WERI-Rb-1 (cell line): ENCODE measurements at places on chromosomes 6 and 20.
A peak's percentile ranks its signal among the peaks of the same experiment; 100 is the strongest.

GRCh38 chr20:62010551-62011402, 54.9 kb downstream of the TAF4 start:
- DNase-seq, result peak; percentile 54

DNA sequence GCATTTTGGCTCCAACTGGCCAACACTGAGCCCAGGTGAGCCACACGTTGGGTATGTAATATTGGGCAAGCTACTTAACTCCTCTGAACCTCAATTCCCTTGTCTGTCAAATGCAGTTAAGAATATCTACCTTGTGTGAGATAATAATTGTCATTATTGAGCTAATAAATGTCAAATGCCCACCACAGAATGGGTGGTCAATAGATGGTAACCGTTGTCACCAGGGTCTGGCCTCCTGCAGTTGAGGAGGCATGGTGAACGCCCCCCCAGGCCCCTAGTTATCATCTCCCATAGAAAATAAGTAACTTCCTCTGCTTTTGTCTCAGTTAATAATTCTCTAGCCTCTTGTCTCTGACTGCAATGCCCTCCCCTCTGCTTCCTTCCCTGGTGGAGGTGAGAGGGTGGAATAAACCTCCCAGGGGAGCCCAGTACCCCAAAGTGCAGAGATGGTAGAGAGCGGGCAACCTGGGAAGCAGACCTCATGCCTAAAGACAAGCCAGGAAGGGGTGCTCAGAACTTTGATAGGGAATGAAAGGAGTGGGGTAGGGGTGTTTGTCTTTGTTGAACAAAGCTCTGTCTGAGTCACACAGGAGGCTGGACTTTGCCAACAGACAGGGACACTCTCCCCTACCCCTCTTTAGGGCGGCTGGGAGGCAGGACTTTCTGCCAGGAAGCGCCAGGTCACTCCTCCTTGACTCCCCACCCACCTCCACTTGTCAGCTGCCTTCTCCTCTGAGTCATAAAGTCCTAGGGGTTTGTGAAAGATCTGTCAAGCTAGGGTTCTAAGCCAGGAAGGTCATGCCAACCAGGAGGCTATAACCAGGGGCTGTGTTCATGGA, 1.3 kb upstream of the UNC5CL start:
- no peak for DNase-seq

DNA sequence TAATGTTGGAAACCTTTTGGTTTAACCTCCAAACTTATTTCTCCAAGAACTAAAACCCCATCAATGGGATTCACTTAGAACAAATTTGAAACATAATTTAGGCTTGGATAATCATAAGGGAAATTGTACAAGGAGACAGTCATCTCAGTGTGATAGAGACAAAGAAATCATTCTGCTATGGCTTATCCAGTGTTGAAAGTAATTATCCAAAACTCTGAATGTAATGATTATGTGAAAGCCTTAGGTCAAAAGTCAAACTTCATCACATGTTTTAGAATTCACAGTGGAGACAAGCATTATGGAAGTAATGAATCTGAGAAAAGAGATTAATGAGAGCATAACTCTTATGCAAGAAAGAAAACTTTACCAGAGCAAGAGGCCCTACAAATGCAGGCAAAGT, 20.0 kb downstream of the MC3R start:
- no peak for DNase-seq

- no peak for DNase-seq
These were observed 225.9 kb downstream of the PTPRT start for GRCh38 chr20:42963796-42964195.

- DNase-seq, result no peak
These were observed 309.2 kb upstream of the MAP3K7 start for GRCh38 chr6:90896075-90896547.

GRCh38 chr20:60300374-60300773, 342.2 kb downstream of the CDH26 start:
- no peak for DNase-seq

- no peak for DNase-seq
These were observed 65.3 kb upstream of the SAMD3 start for GRCh38 chr6:130288065-130288464.

DNA sequence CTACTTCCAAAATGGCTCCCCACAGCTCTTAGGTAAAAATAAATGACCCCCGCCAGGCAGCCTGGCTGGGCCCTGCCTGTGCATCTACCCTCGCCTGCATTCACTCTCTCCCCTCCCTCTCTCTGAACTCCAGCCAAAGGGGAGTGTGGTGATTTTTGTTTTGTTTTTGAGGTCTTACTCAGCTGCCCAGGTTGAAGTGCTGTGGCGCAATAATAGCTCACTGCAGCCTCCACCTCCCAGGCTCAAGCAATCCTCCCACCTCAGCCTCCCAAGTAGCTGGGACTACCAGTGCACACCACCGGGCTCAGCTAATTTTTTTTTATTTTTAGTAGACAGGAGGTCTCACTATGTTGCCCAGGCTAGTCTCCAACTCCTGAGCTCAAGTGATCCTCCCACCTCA, 15.8 kb downstream of the NFATC2 start:
- no peak for DNase-seq

GRCh38 chr6:5645328-5646290, 361.1 kb downstream of the NRN1 start:
- no peak for DNase-seq
